ENCODE measurements at places on chromosomes 4 and X.

DNA sequence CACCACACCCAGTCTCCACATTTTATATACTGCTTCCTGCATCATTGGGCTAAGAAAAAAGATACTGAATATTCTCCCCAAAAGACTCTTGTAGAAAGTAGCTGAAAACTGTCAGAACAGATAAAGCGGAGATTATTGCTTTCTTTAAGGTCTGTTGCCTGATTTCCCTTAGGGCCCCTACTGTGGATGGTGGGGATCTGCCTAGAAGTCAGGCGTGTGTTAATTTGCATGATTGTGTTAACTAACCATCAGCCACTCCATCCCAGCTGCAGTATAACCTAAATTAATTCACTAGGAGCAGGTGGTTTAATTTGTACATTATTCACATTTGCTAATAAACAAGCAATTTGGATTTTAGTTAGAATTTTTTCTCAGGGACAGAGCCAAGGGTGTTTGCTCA lies 360.3 kb downstream of the FBXW7 start:
- no peak for DNase-seq

DNA sequence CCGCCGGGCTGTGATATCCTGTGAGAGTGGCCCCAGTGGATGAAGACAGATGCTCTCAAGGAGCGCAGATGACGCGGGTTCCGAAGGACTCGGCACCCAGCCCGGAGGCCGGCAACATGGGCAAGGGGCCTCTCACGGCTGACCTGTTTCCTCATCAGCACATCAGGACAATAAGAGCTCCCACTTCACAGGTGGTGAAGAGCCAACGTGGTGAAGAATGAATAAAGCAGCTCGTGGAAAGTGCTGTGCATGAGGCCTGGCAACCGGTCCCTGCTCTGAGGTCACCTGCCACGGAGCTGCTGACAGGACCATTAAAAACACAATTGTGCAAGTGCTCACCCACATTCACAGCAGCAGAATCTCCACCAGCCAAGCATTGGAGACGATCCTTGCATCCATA lies 22.9 kb downstream of the ABLIM2 start:
- DNase-seq, result no peak

DNA sequence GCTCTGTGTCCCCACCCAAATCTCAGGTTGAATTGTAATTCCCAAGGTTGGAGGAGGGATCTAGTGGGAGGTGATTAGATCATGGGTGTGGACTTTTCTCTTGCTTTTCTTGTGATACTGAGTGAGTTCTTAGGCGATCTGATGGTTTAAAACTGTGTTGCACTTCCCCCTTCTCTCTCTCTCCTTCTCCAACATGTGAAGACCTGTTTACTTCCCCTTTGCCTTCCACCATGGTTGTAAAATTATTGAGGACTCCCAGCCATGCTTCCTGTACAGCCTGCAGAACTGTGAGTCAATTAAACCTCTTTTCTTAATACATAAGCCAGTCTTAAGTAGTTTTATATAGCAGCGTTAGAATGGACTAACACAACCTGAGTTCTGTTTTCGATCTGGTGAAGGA lies 738.2 kb downstream of the ARAP2 start:
- DNase-seq, result no peak

DNA sequence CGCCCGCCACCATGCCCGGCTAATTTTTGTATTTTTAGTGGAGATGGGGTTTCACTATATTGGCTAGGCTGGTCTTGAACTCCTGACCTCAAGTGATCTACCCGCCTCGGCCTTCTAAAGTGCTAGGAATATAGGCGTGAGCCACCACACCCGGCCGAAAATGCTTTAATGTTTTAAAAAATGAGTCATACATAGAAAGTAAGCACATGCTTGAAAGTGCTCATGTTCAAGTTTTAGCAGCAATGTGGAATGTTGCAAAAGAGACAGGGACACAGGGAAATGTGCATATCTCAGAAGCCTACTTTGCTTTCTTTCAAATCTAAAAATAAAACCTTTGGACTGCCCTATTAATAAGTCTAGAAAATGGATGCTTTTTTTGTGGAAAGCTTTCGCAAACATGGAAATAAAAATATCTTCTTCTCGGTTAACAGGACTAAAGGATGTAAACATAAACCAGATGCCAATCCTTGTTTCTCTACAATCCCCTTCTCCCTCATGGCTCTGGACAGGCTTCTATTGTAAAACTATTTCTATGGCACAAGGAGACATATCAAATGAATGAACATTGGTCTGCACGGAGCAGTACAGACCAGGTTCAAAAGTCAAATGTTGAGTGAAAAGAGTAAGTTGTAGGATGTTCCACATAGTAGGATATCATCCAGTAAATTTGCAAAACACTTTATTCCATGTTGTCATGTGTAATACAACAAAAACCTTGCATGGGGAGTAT lies 15.0 kb downstream of the MECP2 start:
- no peak for DNase-seq

- DNase-seq, result no peak
These were observed 62.2 kb downstream of the FMR1NB start for GRCh38 chrX:148043271-148043855.

DNA sequence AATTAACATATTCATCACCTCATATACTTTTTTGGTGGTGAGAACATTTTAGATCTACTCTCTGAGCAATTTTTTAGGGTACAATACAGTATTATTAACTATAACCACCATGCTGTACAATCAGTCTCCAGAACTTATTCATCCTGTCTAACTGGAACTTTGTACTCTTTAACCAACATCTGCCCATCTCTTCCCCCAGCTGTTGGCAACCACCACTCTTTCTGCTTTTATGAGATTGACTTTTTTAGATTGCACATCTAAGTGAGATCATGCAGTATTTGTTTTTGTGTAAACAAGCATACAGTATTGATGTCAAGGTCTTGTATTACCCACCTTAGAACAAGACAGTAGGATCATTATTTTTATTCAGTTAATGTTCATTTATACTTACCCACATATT lies 516.8 kb downstream of the RPA4 start:
- DNase-seq, result no peak

GRCh38 chrX:38560776-38561125 lies 591 bp upstream of the TSPAN7 start:
- DNase-seq, result peak; percentile 24

- DNase-seq, result no peak
These were observed 83.1 kb downstream of the DMD start for GRCh38 chrX:33128048-33128805.

Measured in tongue (tissue), 3 donors.